ENCODE measurements at places on chromosomes 1 and 21.

DNA sequence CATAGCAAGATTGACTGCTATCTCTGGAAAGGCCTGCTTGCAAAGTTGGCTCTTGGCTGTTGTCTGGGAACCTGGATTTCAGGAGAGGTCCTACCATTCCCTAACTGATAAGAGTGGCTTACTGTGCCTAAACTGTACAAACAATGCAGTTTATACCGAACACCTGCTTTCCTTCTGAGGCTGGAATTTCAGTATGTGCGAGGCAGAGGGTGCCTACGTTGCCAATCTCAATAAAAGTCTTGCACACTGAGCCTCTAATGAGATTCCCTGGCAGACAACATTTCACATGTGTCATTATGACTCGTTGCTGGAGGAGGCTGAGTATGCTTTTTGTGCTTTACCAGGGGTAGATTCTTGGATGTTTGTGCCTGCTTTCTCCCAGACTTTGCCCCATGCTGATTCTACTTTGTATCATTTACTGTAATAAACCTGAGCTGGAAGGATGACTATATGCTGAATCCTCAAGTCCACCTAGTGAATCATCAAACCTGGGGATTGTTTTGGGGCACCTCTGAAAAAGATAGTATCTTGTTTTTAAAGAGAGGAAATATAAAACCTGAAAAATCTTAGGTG is 58.9 kb upstream of the GNG4 start:
- no peak for DNase-seq

DNA sequence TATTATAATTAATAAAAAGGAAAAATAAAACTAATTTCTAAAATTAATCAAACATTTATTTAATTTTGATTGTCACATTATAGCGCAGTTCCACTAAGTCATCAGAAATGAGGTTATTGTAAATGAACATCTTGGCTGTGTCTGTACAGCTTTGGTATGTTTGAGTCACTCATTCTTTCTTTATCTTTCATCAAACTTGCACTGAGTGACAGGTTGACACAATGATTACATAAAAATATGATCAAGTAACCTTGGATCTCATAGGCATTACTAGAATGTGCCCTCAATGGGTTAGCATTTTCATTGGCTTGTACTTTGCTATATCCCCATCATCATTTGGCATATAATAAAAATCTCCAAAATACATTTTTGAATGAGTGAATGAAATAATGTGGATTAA is 1353.2 kb upstream of the ADGRL2 start:
- no peak for DNase-seq

- no peak for DNase-seq
These were observed 109.7 kb upstream of the SYT6 start for GRCh38 chr1:114263343-114263742.

GRCh38 chr1:64701071-64701470 is 43.8 kb upstream of the RAVER2 start:
- no peak for DNase-seq

DNA sequence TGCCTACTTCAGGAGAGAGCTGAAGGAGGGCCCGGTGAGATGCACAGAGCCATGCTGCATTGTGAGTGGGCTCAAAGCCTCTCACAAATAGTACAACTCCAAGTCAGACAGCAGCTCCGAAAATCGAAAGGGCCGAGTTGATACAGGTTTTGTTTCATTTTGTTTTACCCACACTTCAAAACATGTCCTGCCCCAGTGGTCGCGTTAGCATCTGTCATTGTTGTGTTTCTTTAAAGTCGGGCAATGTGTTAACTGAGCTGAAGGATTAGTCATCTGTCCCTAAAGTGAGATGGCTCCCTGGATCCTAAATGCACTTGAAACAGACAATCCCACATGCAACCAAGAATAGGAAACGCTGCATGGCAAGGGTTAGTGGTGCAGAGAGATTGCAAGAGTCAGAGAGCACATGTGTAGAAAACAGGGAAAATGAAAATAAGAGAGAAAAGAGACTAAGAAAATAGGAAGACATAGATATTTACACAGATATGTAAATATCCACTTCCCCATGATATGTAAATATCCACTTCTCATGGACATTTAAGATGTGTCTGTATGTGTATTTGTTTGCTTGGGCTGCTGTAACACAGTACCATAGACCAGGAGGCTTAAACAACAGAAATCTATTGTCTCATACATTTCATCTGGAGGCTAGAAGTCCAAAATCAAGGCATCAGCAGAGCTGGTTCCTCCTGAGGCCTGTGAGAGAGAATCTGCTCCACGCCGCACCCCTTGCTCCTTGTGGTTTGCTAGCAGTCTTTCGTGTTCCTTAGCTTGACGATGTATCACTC is 131.4 kb upstream of the RAB4A start:
- no peak for DNase-seq

DNA sequence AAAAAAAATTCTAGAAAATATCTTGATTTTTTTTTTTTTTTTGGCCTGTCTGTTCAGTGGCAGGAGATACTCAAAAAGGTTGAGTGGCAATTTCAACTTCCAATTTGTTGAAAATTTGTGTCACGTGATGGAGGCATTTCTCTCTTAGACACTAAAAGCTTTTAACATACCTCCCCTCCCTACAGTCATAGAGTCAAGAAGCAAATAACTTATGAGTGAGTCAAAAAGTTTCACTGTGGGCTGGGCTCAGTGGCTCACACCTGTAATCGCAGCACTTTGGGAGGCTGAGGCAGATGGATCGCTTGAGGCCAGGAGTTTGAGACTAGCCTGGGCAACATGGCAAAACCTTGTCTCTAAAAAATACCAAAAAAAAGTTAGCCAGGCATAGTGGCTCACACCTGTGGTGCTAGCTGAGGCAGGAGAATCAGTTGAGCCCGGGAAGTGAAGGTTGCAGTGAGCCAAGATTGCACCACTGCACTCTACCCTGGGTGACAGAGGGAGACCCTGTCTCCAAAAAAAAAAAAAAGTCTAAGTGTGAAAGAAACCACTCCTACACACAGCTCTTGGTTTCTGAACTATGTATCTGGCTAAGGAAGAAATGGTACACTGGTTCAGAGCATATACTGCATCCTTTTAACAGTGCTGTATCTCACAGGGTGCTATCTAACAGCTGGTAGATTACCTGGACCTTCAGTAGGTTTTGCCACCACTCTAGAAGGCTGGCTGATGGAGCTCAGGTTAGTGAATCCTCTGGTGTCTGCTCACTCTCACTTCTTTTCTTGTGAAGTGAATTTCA is 11.6 kb upstream of the BSDC1 start:
- no peak for DNase-seq

- DNase-seq: no peak
These were observed 11.3 kb downstream of the SPATA17 start for GRCh38 chr1:217642455-217642854.

DNA sequence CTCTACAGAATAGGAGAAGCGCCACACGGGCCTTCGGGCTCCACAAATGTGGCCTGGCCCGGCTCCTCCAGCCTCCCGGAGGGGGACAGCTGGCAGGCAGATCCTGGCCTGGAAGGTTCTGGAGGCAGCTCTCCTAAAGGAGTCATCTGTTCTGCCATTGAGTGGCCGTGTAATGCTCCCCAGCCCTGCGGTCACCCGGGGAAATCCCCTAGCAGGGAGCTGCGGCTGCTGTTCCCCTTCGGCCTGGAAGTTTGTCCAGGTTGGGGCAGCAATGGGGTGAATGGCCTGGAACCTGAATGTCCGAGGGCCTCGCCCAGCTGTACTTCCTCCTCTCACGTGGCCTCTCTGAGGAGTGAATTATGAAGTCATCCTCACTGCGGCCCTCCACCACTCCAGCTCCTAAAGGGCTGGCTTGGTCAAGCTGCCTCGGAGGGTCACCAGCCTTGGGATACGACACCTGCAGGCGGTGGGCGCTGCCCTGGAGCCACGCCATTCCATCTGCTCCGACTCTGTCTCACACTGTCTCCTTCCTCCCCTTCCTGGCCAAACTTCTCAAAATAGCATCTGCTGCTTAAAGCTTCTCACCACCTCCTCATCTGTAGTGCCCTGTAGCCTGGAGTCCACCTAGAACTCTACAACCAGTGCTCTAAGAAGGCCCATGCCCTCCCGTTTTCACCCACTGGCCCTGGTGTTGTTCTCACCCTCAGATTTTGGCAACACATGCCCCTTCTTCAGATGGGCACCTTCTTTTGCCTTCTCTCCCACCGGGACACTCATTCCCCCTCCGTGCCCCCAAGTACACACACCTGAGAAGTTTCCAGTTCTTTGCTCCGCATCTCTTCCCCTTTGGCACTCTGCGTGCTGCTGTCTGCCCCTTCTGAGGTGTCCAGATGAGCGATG is 54.4 kb upstream of the TMPRSS2 start:
- no peak for DNase-seq

- DNase-seq: peak; percentile 17
These were observed 17.6 kb downstream of the SLC2A1 start for GRCh38 chr1:42940851-42941639.

DNA sequence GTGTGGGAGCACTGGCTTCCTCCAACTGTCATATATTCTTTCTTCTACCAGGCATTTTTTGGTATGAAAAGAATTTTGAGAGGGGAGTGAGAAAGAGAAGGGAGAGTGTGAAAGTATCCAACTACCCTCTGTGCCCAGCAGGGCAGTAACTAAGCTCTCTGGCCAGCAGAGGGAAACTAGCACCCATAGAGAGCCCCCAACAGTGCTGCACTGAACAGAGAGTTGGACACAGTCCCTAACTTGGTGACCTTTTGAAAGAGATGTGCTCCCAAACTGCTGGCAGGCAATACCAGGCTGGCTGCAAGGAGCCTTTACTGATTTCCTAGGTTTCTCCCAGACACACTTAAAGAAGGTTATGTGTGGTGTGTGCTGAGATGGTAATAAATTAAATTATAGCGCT is 118.8 kb upstream of the PBX1 start:
- DNase-seq: no peak

DNA sequence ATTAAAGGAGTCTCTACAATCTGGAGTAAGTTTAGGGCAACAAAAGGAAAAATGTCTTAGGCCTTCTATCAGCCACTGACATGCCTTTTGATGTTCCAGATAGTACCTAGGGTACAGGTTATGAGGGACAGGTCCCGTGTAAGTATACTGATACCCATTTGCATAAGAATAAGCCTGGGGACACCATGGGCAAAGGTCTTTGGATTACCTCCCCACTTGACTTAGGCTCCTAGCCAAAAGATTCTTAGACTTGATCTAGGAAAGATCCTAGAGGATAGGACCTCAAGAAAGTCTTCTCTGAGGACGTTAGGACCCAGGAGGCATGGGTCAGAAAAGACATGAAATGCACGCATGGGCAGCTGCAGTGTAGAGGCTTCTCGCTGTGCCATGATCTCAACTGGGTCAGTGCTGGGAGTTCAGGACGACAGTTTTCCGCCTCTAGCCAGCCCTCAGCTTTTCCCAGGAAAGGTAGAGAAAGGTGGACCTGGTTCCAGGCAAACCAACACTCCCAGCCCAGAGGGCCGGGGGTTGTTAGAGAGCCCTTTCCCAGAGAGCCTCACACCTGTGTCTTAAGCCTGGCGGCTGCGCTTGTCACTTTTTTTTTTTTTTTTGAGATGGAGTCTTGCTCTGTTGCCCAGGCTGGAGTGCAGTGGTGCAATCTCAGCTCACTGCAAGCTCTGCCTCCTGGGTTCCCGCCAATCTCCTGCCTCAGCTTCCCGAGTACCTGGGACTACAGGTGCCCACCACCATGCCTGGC is 26.6 kb downstream of the MSTO1 start:
- DNase-seq: no peak

DNA sequence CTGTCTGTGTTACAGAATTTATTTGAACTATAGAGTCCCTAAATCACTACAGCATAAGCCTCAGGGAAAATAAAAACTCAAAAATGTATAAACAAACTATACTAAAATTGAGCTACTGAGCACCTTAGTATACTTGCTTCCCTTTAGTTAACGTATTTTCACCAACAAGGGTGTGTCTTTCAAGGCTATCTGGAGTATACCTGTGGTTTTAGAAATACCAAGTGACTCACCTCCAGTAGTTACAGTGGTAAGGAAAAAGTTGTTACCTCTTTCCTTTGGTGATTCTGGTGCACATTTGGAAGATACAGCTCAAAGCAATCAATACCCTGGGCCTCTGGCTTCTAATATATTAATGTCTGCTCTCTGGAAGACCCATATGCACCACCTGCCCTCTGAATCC is 68.0 kb upstream of the C1orf105 start:
- no peak for DNase-seq

DNA sequence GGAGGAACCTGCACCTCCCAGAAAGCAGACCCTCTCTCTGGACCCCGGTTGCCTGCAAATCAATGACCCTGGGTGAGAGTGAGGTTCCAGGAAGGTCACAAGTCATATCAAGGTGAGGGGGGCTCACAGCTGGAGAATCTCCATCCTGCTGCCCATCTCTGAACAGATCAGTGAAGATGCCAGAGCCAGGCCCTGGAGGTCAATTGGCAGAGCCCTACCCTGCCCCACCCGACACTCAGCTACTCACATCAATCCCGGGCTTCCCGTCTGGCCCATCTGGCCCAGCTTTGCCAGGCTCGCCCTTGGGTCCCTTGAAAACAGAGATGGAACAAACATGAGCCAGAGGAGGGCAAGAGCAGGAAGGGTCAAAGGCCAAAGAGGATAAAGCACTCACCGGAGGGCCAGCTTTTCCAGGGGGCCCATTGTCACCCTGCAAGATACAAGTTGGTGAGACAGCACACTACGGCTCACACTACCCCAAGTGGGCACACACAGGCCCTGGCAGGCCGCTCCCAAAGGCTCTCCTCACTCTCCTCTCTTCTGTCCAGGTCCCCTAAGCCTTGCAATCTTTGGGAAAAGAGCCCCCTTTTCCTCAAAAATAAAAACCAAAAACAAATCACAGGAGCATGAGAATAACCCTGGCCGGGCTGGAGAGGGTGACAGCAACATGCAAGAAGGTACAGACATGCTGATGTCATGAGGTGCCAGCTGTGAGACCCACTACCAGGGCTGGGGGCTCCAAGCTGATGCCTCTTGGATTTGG is 2.9 kb downstream of the COL9A2 start:
- no peak for DNase-seq

DNA sequence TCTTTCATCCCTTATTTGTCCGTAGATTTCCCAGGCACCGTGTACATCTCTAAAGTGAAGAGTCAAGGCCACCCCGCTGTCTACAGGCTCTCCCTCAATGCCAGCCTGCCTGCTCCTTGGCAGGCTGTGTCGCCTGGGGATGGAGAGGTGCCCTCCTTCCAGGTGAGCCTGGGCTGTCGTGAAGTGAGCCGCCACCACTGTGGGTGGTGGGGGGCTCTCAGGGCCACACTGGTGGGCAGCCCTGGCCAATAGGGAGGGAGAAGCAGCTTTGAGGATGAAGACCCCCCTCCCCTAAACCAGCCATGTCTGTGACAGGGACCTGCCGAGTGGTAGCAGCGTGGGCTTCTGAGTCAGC is 46.2 kb downstream of the DISP3 start:
- DNase-seq: no peak

DNA sequence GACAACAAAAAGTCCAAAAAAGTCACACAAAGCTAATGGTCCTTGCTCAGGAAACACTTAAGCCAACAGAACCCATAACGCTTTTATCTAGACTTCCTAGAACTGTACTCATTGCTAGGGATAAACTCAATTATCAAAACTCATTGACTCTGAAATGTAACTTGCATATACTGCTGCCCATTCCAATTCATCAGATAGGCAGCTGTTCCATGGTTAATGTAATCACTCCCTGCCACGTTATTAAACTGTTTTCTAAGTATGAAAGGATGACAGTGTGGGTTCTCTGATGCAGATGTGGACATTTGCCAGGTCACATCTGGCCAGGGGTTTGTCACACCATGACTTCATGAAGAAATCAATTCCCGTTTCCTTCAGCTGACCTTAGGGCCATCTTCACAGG is 30.3 kb upstream of the DNAJC11 start:
- no peak for DNase-seq
